ENCODE measurements at places on chromosomes 6 and 20.

DNA sequence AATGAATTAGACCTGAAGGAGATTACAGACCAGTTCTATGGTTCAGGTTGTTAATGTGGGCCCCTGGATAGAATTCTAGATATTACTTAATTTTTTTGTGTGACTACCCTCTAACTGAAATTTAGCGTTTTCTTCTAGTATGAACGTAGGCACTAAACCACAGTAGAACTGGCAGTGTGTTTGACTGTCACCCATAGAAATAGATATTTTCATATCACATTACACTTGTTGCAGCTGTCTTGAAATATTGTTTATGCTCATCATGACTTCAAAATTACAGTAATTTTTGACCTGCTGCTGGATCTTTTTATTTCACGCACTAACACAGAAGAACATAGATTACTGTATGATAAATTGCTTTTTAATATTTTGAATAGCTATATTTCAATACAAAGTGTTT, 31.6 kb downstream of the E2F3 start:
- DNase-seq: no peak

- DNase-seq: no peak
Measured at GRCh38 chr20:51389543-51390264, 152.8 kb downstream of the NFATC2 start.

- DNase-seq: no peak
Measured at GRCh38 chr6:48087448-48087847, 23.5 kb downstream of the PTCHD4 start.

DNA sequence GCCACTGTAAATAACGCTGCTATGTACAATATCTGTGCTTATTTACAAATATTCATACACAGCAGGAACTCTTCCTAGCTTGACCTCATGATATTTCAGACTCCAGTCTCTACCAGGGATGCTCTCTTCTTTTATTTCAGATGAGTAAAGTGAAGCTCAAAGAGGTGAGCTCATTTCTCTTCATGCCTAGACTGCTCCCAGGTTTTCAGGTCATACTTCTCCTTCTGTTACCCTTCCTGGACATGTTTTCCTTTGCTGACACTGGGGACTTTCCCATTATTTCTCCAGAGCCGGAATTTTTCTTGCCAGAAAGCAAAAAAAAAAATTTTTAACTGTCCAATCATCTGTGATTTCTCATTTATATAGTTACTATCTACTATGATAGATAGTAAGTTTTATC, 147.2 kb upstream of the DST start:
- no peak for DNase-seq

DNA sequence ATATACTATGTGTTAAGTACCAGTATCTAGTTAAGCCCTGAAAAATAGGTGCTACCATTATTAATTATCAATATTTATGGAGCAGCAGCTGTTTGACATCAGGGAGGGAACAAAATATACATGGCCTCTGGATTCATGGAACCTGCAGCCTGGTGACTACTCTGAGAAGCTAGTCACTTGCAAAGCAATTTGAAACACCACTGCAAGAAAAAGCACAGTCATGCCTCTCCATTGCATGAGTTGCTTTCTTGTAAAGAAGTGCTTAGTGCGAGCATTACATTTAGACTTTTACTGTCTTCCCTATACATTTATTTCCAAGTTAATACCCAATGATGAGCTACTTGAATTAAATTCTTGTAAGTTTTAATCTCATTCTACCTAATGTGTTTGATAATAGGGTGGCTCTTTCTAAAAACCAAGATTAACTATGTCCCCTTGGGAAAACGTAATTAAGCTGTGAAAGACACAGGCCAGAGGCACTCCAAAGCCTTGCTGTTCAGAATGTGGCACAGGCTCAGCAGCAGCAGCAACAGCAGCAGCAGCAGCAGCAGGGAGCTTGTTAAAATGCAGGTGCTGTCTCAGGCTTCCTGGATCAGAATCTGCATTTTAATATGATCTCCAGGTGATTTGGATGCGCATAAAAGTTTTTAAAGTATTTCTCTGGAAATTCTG, 83.6 kb downstream of the PFDN4 start:
- DNase-seq: no peak

DNA sequence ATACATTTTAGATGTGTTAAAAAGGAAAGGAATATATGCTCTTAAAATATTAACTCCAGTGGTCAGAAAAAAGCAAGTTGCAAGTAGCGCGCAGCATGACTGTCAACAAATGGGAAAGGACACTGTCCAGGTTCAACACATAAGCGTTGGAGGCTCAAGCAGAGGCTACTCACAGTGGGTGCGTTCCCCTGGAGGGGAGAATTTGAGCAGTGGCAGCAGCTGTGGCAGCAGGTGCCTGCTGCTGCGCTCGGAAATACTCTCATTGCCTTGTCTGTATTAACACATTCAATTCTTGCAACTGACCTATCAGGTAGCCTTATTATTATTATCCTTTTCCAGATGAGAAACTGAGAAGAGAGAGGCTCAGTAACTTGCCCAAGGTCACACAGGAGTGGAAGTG, 21.9 kb upstream of the CCN6 start:
- DNase-seq: no peak

GRCh38 chr6:4394786-4395185, 259.4 kb upstream of the ECI2 start:
- no peak for DNase-seq

GRCh38 chr6:154249499-154250298, 106.9 kb downstream of the IPCEF1 start:
- no peak for DNase-seq

- DNase-seq: no peak
Measured at GRCh38 chr20:37649017-37649416, 44.8 kb upstream of the CTNNBL1 start.

DNA sequence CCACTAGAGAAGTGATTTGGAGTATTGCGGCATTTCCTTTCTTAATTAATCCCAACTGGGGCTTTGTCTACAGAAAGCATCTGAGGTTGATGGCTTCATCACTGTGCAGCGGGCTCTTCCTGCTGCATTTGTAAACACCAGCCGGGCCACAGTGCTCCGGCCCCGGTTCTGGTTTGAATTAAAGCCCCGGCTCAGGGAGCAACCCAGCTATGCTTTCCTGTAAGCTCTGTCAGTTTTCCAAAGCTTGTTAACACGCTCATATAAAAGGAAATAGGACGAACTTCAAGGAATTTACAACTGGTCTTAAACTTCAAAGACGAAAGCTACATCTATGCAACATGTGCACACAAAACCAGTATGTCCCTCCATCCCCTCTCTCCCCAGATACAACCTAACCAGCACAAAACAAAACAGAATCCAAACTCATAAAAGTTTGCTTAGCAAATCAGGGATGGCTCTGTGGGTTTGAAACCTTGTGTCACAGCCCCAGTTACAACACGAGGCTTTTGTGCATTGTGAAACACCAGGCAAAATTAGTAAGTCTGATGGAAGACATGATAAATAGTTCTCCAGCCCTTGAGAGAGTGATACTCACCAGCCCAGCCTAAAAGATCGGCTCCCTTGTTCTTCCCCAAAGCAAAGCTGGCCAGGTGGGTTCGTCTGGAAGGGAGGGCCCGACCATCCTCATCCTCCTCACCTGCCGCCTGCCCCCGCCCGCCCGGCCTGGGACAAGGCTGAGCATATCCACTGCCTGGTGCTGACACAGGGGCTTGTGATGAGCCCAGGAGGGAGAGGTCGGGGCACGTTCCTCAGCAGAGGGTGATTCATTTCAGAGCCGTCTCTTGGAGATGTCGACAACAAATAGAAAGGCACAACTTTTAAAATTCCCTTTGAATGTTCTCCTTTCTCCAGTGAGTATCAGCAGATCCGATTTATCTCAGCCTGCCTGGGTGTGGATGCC, 197.9 kb downstream of the TFAP2C start:
- no peak for DNase-seq

DNA sequence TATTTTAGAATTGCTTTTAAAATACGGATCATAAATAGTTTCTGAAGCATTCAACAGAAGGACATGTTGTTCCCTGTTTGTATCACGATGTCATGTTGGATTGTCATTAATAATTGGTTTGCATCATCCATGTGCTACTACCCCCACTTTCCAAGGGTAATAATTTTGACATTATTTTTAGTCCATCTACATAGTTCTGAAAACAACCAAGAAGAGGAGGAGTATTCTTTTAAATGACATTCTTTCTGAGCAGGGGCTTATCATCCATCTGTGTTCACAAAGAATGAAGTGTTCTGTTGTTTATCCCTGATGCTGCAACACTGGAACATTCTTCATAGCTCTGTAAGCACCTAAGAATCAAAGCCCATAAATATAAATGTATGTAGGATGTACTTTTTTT, 151.0 kb upstream of the CITED2 start:
- no peak for DNase-seq
